Activated T-cell treated with anti-CD3 and anti-CD28 coated beads, Interleukin-2, amount 50 U/mL, for 72 hours (primary cell): ENCODE measurements at places on chromosomes 5 and 9. TPM values are rescaled to one million over a fixed set of nuclear protein-coding genes. Genes with fewer than 3 reads are reported as not detected.

- no peak for DNase-seq
Measured at GRCh38 chr5:1781726-1782384, 17.8 kb downstream of the MRPL36 start.

- no peak for DNase-seq
Measured at GRCh38 chr5:89324990-89325389, 442.0 kb upstream of the MEF2C start.

GRCh38 chr5:5886812-5887486 lies 464.5 kb downstream of the ICE1 start:
- peak; percentile 55 for DNase-seq

ANKRD31 gene
- 0.65 TPM for total RNA-seq

DNA sequence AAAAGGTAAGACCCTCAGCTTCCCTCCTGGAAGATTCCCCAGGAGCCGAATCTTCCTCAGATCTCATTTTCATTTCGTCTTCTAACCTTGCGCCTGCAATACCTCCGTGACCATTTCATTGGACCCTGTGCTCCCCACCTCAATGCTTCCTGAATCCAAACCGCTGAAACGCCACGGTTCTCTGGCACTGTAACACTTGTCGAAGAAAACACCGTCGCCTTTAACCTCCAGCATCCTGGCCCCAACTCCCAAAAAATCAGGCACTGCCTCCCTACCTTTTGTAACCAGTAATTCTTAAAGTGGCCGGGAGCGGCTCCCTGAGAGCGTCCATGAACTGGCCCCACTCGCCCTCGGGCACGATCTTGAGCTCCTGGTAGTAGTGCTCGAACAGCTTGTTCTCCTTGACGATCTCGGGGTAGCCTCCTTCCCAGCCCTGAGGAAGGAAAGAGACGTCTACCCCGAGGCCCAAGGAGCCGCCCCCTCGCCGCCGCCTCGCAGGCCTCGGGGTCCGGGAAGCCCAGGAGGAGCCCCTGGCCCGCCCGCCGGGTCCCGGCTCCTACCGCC lies 438 bp downstream of the NSUN2 start:
- no peak for DNase-seq

SPATA31E1 gene
- not detected for total RNA-seq

- DNase-seq, result no peak
Measured at GRCh38 chr5:122183788-122184170, 54.4 kb downstream of the ZNF474 start.

PDE6A gene
- total RNA-seq, result 0.05 TPM

C9orf153 gene
- total RNA-seq, result not detected

DNA sequence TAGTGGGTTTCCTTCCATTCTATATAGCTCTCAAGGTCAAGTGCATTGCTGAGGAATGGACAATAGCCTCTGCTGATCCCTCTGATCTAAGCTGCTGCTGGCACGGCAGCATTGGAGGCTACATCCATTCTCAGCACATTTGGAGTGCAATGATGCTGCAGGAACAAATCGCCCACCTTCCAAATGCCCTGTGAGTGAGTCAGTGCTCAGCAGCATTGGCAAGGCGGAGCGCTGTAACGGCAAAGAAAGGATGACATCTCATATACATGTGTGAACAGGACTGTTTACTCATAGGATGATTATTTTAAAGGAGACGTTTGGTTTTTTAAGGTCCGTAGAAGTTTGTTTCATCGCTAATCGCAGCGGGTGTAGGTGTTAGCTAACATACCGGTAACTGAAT lies 408.7 kb downstream of the ARHGEF28 start:
- DNase-seq, result no peak

DNA sequence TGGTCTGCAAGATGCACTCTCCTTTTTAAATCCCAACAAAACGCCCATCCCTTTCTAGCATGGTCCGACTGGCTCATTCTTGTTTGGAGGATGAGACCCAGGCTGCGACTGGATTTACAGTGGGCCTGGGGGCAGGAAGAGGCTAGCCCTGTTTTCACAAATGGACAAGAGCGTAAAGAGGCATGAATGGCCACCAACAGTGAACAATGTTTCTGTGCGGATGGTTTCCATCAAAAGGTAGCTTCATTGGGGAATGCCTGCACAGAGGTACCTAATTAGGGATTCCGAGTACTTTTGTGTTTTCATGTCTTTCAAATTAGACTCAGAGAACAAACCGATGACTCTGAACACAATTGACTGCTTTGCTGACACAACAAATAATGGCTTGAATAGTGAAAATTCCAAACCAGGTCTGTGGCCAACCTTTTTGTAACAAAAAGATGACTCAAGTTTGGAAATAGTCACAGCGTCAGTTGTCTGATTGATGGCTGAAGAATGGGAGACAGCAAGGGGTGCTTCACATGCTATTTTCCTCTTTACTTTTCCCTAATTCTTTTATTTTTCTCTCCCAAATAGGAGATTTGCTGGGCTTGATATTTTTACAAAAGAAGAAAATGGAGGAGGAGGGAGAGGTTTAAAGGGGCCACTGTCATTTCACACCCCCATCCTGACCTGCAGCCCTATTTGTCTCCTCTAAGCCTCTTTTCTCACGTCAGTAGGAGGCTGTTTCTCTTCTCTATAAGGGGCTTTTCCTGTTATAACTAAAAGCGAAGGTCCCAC lies 208.1 kb upstream of the S1PR3 start:
- no peak for DNase-seq

- DNase-seq, result no peak
Measured at GRCh38 chr5:5710471-5710870, 288.0 kb downstream of the ICE1 start.

SAXO1 gene
- not detected for total RNA-seq

PCDHB9 gene
- total RNA-seq, result not detected

DNA sequence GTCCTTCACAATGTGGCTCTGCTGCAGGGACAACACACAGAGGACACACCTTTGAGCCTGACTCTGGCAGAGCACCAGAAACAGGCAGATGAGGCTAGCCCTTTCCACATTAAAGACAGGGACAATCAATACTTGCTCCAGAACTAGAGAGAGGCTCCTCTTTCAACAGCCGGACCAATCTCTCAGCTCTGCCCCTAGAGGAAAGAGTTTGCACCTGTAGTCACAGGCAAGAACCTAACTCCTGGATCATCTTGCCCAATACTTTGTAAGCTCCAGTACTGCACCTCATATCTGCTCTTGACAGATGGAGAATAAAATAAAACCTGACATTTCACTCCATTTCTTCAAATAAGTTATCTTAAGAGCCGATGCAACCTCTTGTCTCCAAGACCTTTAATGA lies 52.1 kb downstream of the EPB41L4A start:
- DNase-seq, result no peak

LCN9 gene
- total RNA-seq, result not detected

DNA sequence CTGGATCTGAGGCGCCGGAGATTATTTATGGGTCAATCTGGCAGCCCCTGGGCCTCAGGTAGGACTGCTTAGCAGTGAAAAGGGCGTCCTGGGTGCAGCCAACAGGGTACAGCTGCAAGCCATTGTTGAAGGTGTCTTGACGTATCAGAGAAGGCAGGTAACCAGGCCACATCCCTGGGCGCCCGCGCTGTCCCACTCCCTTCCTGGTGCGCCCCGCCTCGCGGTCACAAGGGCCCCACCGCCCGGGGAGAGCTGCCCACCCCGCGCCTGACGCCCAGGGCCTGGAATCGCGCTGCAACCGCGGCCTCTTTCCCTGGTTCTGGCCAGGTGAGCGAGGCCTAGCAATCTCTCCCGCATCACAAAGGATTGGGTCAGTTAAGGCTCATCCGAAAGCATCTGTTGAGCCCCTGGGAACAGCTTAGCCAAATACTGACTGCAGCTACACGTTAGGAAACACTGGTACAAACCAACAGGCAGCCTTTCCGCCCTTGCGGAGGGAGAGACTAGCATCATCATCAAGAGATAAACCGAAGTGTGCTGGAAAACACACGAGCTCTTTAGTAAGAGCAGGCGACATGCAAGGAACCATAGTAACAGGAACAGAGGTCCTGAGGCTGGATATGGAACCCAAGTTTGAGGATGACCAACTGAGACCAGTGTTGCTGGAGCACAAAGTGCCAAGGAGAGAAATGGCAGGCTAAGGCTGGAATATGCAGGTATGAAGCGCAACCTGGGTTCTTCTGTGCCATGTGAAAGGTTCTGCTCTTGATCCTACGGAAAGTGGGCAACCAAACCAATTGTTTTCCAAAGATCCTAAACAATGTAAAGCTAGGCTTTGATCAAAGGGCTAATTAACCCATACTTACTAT lies 3.6 kb downstream of the RPS23 start:
- no peak for DNase-seq

DNA sequence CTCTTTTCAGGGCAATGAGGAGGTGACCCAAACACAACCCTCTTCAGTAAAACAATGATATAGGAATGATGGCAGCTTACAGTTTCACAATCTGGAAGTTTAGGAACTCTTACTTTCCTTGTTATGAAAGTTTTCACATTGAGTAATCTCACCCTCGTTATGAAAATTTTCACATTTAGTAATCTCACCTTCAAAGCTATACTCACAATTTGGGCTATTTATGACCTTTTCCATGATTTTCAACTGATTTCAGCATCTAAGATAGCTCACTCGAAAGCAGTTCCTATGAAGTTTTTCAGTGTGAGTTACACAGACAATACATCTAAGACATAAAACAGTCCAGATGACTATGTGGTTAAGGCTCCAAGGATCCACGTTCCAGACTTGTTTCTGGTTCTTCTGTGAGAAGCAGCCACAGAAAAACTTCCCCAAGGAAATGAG lies 57.1 kb downstream of the FOXD1 start:
- DNase-seq, result no peak

DNA sequence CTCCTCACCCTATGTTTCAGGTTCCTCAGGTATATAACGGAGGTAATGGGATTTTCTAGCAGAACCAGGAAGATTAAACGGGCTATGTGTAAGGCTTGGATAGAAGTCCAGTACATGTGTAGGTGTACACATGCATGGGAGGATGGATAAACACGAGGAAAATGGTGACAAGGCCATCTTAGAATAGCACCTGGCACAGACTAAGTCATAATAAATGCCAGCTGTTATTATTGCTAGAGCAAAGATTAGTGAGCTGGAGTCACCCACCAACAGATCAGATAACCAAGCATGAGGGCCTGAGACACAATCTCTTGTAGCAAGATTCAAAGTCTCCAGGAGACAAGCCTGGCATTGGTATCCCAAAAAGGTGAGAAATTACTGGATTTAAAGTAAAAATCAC lies 21.1 kb downstream of the SPOCK1 start:
- DNase-seq, result no peak

FOXD4L3 gene
- not detected for total RNA-seq

RNF208 gene
- 10.3 TPM for total RNA-seq

DNA sequence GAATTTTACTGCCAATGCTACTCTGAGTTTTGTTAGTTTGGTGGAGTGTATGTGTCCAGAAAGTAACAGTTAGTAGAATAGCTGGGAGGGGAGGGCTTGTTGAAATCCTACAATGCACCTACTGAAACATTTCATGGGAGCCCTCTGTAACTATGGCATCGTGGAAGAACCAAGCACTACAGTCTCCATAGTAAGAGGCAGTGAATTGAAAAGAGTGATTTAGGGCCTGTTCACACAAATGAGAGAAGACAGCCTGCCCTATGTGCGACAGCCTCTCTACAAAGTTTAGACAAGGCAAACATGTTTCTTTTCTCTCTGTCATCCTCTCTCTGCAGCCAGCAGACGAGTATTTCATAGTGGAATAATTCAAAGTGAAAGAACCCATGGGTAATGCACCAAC lies 676.6 kb downstream of the BRINP1 start:
- no peak for DNase-seq

ZNF483 gene
- 2.0 TPM for total RNA-seq

DNA sequence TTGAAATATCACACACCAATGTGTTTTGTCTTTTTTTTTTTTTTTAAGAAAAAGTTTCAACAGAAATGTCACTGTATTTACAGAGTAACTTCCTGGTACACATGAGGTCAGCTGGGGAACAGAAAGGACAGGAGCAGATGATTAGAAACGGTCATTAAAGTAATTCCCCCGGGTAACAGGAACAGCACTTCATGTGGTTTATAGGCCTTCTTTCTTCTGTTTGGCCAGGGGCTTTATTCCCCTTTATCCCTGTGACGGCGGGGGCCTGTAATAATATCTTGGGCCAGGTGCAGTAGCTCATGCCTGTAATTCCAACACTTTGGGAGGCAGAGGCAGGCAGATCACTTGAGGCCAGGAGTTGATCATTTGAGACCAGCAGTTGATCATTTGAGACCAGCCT lies 30.5 kb upstream of the MSH3 start:
- no peak for DNase-seq

DNA sequence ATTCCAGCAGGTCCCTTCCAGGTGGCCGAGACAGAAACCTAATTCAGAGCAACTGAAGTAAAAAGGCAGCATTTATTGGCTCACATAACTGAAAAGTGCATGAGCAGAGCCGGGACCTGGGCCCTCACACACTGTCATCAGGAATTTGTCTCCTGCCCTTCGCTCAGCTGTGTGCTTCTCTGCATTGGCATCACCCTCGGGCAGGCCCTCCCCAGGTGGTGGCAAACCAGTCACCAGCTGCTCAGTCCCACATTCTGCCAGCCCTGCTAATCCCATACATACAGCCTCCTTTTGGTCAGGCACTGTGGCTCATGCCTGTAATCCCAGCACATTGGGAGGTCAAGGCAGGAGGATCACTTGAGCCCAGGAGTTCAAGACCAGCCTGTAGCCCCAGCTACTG lies 11.5 kb upstream of the CPLX2 start:
- DNase-seq, result no peak

DNA sequence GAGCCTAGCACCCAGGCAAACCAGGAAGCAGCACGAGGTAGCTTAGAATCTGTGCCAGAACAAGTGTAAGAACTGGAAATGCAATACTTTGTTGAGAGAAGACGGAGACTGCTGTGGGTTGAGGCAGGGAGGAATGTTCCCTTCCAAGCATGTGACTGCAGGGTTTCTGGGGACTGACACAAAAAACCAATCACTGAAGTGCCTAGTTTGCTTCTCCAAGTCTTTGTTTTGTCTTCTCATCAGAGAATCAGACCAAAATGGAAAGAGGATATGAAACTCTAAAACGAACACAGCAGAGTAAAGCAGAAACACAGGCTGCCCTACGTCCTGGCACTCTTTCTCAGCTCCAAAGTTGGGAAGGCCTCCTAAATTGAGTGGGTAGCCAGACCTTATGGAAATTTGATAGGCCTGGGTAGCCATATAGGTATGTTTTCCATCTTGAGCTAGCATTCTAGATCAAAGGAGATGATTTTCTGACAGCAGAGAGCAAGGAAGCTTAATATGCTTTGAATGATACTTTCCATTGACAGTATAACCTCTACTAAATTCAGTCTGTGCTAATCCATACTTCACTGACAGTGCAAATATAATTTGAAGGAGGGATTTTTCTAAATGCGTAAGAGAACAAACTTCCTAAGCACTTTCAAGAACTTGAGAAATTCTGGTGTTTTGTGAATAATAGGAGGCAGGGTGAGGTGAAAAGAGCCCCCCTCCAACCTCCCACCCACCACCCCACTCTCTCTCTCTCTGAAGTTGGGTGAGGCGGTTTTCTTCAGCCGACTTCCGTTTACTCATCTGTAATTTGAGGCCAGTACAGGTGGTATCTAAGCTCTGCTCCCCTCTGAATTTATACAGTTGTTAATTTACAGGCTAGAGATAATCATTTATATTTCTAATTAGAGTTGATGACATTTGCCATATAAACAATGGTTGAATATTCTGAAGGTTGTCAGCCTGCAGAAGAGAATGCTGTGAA lies 5.5 kb downstream of the ADRB2 start:
- no peak for DNase-seq

EDIL3 gene
- total RNA-seq, result not detected

GPR21 gene
- total RNA-seq, result 1.3 TPM

PCDHGC5 gene
- not detected for total RNA-seq

PTGDS gene
- not detected for total RNA-seq
